ENCODE measurements at places on chromosomes 12 and 14.

DNA sequence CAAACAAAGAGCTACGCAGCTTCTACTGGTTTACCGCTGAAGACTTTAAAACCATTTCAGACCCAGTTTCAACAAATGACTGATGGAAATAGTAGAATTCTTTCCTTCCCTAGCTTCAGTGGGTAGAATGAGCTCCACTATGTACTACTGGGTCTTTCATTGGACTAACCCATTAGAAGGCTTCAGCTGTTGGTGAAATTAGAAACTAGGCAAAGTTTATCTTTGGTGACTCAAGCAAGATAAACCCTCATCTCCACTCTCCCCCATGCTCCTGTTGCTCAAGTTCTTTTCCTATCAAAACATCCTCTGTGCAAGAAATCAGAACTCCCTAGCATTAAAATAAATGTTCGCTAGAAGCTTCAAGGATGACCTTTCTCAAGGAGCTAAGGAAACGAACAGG lies 159.2 kb downstream of the PAWR start:
- no peak for DNase-seq

DNA sequence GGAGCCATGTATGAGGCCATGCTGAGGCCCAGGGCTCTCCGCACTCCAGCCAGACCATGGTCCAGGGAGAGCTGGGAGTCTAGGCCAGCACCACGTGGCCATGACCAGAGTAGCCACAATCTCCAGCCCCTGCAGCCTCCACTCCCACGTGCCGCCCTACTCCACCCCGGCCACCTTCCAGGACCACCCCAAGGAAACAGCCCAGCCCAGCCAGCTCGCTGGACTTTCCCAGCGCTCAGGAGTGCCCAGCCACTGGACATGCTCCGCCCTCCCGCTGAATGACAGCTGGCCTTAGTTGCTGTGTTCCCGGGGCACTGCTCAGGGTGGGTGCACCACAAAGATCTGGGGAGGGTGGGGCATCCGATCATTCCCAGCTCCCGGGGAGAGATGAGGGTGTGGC lies 2.1 kb upstream of the C14orf180 start:
- DNase-seq = no peak

DNA sequence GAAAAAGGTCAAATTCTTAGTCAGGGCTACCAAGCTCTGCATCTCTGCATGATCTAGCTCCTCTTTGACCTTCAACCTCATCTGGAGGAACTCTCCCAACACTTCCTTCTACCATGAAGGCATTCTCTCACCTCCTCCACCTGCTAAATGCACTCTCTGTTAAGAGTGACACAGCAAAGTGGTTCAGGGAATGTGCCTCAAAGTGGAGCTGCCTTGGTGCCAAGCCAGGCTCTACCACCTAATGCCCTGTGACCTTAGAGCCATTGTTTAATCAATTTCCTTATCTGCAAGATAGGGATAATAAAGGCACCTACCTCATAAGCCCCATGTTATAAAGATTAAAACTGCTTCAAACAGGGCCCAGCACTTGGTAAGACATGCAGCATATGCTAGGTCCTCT lies 236.7 kb downstream of the ANO2 start:
- no peak for DNase-seq

- DNase-seq = no peak
These were observed 433.9 kb downstream of the PCNX1 start for GRCh38 chr14:71341156-71341555.

GRCh38 chr12:79162948-79163347 lies 298.4 kb downstream of the SYT1 start:
- no peak for DNase-seq

GRCh38 chr12:32462908-32463307 lies 63.5 kb downstream of the FGD4 start:
- no peak for DNase-seq

- DNase-seq = no peak
These were observed 85.5 kb upstream of the HECTD1 start for GRCh38 chr14:31292937-31293616.

DNA sequence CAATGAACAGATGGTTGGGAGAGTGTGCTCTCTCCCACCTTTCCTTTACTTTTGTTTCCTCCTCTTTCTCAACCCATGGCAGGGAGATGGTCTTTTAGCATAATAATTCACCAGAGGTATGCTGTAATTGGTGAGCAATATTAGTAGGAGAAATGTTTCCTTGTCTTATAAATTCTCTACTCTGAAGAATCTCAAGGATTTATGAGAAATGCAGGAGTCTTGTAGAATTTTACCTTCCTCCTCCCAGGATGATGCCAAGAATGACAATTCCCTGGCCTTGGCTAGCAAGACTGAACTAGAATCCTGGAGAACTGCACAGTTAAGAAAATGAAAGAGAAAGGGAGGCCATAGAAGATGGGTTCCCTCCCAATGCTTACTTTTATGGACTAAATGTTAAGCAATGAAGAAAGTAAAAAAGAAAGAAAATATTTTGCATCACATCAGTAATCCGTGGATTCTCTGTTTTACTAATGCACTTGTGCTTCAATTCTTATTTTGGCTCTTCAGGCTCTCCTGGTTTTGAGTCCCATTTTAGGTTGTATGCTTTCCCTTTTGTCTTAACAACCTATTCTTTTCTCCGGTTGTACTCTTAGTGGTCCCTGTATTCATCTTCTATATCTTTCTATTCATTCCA lies 192.9 kb upstream of the GARIN6 start:
- no peak for DNase-seq

- DNase-seq = no peak
These were observed 10.6 kb downstream of the AHNAK2 start for GRCh38 chr14:104967386-104968152.

DNA sequence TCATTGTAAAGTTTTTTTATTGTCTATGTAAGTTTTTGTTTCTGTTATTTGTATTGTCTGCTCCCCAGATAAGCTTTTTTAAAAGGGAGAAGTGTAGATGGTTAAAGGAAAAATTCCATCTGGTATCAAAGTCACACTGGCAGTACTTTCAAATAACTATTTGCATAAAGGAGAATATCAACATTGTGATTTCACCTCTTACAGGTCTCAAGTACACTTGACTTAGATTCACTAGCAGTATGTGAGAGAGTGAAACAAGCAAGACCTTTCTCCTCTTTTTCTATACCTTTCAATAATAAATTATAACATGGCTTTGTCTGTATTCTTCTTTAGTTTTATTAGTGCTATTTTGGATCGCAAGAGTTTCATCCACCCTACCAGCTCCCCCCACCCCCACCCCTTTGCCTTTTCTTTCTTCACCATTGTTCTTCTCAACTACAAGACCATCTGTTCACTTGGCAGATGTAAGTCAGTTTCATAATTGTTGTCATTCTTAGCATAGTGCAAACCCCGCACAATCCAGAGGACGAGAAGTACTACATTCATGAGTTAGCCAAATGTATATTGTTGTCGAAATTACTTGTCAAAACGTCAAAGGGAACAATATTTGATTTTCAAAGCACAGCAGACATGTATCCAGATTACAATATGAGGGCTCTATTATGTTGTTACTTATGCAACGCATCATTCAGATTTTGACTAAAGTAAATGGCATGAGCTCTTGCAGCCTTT lies 602.7 kb upstream of the FLRT2 start:
- peak; percentile 7 for DNase-seq

DNA sequence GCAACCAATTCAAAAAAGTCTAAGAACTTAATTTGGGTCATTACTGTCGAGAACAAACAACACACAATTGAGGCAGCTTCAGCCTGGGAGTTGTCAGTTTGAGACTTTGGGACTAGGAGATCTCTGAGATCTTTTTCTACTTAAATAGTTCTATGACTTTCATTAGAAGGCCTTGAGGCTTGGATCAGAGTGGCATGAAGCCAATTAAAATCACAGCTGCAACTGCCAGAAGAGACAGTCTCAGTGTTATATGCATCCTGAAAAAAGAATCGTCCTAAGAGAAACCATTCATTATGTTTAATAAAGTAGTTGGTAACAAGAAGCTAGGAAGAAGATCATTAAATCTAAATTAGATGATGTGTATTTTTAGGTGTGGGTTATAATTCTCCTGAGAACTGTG lies 170.8 kb upstream of the RASSF8 start:
- DNase-seq = no peak

DNA sequence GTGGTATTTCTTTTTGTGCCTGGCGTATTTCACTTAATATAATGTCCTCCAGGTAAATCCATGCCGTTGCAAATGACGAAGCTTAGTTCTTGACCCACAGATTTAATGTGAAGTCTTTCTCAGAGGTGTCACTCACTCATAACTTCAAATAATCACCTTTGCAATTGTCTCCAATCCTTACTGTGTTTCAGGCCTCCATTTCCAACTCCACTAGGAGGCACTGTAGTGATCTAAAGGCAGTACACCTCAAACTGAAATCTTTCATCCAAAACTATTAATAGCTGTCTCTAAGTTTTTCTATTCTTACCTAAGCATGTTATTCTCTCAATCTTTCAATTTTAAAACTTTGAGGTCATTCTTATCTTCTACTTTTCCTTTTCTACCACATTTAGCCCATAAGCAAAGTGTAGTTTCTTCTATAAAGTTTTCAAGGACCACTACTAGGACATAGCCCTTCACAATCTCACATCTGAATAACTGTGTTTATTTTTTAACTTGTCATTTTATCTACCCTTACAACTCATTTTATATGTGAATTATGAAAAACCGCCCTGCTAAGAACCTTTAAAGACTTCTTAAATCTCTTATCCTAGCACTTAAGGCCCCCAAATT lies 25.5 kb upstream of the FBXO34 start:
- DNase-seq = no peak

DNA sequence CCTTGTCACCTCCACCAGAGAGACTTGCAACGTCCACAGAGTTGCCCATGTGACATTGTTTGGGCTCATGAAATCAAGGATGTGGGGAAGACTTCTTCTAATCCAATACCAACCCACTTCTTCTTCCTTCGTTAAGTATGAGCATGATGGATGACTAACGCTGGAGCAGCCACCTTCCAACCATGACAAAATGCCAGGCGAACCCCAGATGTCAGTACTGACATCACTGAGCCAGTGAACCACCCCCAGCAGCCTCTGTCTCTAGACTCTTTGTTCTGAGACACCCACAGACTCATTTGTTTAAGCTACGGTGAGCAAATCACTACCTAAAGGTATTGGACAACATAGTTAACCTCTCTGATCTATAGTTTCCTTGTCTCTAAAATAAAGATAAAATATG lies 123.7 kb downstream of the GRIN2B start:
- DNase-seq = no peak

DNA sequence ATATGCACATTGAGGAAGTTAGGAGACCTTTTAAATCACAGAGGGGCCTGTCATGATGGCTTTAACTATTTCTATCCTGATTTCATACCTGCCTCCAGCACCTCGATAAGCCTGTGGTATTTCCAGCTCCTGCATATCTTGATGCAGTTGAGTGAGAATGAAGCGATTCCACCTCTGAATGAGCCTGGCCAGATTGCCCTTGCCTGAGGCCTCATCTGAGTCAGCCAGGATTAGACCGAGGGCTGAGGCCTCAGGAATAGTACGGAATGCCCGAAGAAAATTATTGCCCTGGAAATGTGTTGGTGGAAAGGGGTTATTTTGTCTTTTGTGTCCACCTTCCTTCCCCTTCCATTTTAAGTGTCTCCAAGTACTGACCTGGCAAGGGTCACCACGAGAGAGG lies 8.4 kb upstream of the CNPY2 start:
- DNase-seq = no peak

GRCh38 chr14:92074555-92074954 lies 31.8 kb downstream of the ATXN3 start:
- DNase-seq = no peak

DNA sequence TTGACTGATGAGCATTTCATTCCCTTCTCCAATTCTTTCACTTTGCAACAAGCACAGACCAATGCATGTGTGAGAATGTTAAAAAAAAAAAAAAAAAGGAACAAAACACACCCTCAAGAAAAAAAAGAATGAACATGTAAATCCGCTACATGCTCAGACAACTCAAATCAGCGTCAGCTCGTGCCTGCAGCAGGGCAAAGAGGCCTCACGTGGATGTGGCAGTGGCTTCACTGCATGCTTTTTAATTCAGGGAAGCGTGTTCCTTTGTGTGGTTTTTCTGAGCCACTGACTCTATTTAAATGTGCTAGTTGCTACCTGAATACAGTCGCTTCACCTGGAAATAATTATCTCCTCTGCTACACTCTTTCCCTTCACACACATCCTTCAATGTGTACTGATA lies 55.1 kb downstream of the PPP1R36 start:
- DNase-seq = peak; percentile 43

DNA sequence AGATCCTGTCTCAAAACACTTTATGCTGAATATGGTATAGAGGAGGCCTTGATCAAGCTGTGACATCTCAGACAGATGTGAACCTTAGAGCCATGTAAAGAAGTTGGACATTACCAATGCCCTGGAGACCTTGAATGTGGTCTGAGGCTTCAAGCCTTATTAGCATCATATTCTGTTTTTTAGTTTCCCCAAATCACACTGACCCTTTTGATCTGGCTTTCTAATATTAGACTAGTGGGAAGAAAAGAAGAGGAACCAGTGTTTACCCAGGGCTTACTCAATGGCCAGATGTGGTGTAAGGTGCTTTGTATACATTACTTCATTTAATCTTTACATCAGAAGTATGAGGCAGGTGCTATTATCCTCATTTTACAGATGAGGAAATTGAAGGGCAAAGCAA lies 10.6 kb upstream of the TBPL2 start:
- DNase-seq = no peak

- no peak for DNase-seq
These were observed 20.0 kb downstream of the RHOJ start for GRCh38 chr14:63224196-63224595.

GRCh38 chr12:42903736-42904135 lies 314.2 kb upstream of the PRICKLE1 start:
- no peak for DNase-seq

DNA sequence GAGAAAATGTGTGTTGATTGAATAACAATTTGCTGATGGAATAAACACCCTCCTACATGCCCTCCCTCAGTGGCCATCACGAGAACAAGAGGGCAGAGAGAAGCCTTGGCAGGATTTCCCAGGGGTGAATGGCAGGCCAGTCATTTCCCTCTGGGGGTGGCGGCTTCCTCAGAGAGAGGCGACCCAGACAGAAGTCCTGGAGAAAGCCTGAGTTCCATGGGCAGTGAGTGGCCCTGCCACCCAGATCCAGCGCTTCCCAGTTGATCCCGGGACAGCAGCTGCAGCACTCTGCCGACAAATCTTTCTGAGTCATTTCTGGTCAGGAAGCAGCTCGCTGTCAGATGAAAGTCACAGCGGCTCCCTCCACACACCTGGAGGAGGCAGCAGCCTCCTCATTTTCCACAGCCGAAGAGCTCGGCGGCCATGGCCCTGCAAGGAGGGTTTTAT lies 123.0 kb downstream of the SCARB1 start:
- DNase-seq = no peak

- DNase-seq = no peak
These were observed 29.5 kb downstream of the BMP4 start for GRCh38 chr14:53927171-53927570.

- no peak for DNase-seq
These were observed 378.8 kb downstream of the ALG10 start for GRCh38 chr12:34400986-34401658.

DNA sequence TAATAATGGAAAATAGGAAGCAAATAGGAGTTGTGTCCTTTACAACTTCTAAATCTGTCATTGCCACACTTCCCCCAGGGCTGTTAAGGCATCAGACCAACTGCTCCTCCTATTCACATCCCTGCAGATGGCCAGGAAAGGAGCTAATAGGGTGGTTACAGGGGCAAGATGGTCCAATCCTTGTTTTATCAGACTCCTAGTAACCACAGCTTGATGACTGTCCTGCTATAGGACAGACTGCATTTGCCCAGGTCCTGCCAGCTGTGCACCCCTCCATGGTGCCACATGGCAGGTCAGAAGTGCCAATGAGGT lies 10.9 kb upstream of the KRT2 start:
- DNase-seq = no peak

- no peak for DNase-seq
These were observed 194.8 kb upstream of the SEL1L start for GRCh38 chr14:81728447-81728846.

- DNase-seq = peak; percentile 62
These were observed 2.1 kb upstream of the INHBE start for GRCh38 chr12:57452937-57453509.

Data from NCI-H1436 (cell line).